Vagina (tissue), 2 donors: ENCODE measurements at places on chromosomes 6 and 20. TPM values are rescaled to one million over a fixed set of nuclear protein-coding genes. Genes with fewer than 3 reads are reported as not detected.

ERVFRD-1 gene
- total RNA-seq: 0.25 TPM

CD164 gene
- 115 TPM for total RNA-seq

GRCh38 chr20:31908424-31908823 is 38.0 kb downstream of the TTLL9 start:
- no peak for DNase-seq
- no peaks in the 10 kb centered on the region for H3K36me3 ChIP-seq
- H3K4me3 ChIP-seq: no peak overlapping the region
- no peaks in the 10 kb centered on the region for H3K4me1 ChIP-seq
- H3K27ac ChIP-seq: no peak overlapping the region
- H3K27me3 ChIP-seq: no peaks in the 10 kb centered on the region

VIP gene
- total RNA-seq: 68.0 TPM

PHACTR3 gene
- total RNA-seq: 8.3 TPM

LTV1 gene
- 23.3 TPM for total RNA-seq
